ENCODE measurements at places on chromosomes 4 and X. TPM values are rescaled to one million over a fixed set of nuclear protein-coding genes. Genes with fewer than 3 reads are reported as not detected.

The TREX2 gene
- not detected for total RNA-seq

The S100G gene
- total RNA-seq = not detected

The TLR6 gene
- 0.31 TPM for total RNA-seq

The RUFY3 gene
- 215 TPM for total RNA-seq

The MAOA gene
- 0.10 TPM for total RNA-seq

The VSIG4 gene
- not detected for total RNA-seq

The RXFP1 gene
- total RNA-seq = 1.1 TPM

The FRG1 gene
- 58.0 TPM for total RNA-seq

The CDK16 gene
- 58.1 TPM for total RNA-seq

The NAP1L3 gene
- total RNA-seq = 4.0 TPM

The L1CAM gene
- 120 TPM for total RNA-seq

The SMARCA1 gene
- 36.3 TPM for total RNA-seq

The UBA6 gene
- 40.1 TPM for total RNA-seq

The CENPI gene
- 1.7 TPM for total RNA-seq

The CD99 gene
- total RNA-seq = 65.5 TPM

The FRMD7 gene
- total RNA-seq = 0.31 TPM

The OPN1MW2 gene
- total RNA-seq = not detected

The CXCL5 gene
- total RNA-seq = not detected

The VCX3B gene
- total RNA-seq = not detected

The TRO gene
- 74.5 TPM for total RNA-seq

The CT45A10 gene
- total RNA-seq = not detected

The ZDHHC15 gene
- 0.31 TPM for total RNA-seq

The SSX4 gene
- total RNA-seq = not detected

The SLC26A1 gene
- 3.9 TPM for total RNA-seq

The FAM236B gene
- total RNA-seq = not detected

The IGSF1 gene
- 3.4 TPM for total RNA-seq

The PSAPL1 gene
- 0.52 TPM for total RNA-seq

The MBNL3 gene
- 5.6 TPM for total RNA-seq

The WNK3 gene
- 14.8 TPM for total RNA-seq

The GUCY1B1 gene
- total RNA-seq = 22.4 TPM

The PITX2 gene
- total RNA-seq = 0.37 TPM

The SSX2 gene
- total RNA-seq = not detected

The MAGEC3 gene
- 0.05 TPM for total RNA-seq

The PFKFB1 gene
- total RNA-seq = 0.52 TPM

The MAGEB17 gene
- not detected for total RNA-seq

The MAGEA3 gene
- 0.29 TPM for total RNA-seq

The TAF7L gene
- total RNA-seq = 0.38 TPM

The ZNF185 gene
- total RNA-seq = 1.3 TPM

The TMEM154 gene
- 0.87 TPM for total RNA-seq

The KLF8 gene
- total RNA-seq = 26.6 TPM

The ZNF718 gene
- total RNA-seq = 6.0 TPM

The DKC1 gene
- total RNA-seq = 25.7 TPM

The TRIM2 gene
- 181 TPM for total RNA-seq

The OTC gene
- total RNA-seq = not detected

The ENPEP gene
- 0.77 TPM for total RNA-seq

The IL21 gene
- not detected for total RNA-seq

The INTU gene
- total RNA-seq = 12.8 TPM

The TEX11 gene
- not detected for total RNA-seq

The CC2D2A gene
- total RNA-seq = 56.0 TPM

The CAMK2D gene
- total RNA-seq = 35.9 TPM
